ENCODE measurements at places on chromosomes 12 and 14.

DNA sequence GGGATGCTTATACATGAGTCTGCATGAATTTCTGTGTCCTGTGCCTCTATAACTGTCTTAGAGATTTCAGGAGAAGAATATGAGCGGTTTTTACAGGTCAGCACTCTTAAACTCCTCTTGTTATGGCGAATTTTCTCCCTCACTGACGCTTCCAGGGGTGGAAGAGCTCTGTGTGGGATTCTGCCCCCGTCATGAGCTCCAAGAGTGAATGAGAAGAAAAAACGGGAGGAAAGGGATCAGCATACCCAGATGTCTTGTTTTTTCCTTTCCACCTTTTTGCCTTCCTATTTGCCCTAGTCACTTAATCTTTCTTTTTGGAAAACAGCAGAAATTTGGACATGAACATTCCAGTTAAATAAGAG is 651 bp downstream of the PFKM start:
- DNase-seq, result no peak

DNA sequence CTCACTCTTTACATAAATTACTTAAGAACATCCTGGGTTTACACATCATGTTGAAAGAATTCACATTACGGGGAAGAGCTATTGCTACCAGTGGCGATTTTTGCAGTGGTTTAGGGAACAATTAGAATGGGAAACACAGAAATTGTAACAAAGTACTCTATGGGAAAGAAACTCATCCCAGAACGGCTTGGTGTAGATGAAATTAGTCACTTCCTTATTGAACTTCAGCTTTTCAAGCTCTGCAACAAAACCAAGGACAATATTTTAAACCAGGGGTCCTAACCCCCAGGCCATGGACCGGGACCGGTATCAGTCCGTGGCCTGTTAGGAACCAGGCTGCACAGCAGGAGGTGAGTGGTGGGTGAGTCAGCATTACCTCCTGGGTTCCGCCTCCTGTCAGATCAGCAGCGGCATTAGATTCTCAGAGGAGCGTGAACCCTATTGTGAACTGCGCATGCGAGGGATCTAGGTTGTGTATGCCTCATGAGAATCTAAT is 32.3 kb upstream of the FICD start:
- no peak for DNase-seq

DNA sequence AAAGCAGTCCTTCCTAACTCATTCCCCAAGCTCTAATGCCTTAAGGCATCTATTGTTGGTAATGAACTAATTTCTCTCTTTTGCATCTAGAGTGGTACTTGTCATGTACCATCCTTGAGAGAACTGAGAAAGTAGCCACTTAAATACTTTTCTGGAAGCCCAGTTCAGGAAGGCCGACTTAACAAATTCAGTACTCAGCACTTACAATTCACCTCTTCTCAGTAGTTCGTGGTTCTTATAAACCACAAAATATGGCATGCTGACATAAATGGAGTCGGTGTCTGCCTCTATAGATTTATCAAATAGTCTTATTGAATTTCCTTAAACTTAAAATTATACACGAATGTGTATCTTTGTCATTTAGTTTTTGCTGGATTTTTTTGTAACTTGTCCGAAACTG is 9.4 kb upstream of the COCH start:
- no peak for DNase-seq

DNA sequence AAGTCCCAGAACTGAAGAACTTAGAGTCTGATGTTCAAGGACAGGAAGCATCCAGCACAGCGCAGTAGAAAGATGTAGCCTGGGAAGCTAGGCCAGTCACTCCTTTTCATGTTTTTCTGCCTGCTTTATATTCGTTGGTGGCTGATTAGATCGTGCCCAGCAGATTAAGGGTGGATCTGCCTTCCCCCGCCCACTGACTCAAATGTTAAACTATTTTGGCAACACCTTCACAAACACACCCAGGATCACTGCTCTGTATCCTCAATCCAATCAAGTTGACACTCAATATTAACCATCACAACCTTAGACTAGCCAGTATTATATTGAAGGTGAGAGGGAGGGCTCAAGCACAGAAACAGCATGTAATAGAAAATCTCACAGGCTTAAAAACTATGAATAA is 222.9 kb downstream of the C12orf50 start:
- no peak for DNase-seq

DNA sequence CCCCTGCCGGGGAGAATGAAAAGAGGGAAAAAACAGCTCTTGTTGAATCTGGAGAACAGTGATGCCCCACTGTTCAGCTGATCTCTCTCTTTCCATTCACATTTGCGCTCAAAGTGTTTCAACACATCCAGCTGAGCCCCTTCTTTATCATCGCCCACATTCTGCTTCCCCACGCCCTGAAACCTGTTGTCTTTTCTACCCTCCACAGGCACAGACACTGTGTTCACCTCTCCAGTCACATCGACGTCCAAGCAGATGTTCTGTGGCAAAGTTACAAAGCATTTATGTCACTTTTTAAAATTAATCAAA is 338.7 kb downstream of the EGLN3 start:
- no peak for DNase-seq

GRCh38 chr12:3990501-3991280 is 117.5 kb upstream of the PARP11 start:
- no peak for DNase-seq

DNA sequence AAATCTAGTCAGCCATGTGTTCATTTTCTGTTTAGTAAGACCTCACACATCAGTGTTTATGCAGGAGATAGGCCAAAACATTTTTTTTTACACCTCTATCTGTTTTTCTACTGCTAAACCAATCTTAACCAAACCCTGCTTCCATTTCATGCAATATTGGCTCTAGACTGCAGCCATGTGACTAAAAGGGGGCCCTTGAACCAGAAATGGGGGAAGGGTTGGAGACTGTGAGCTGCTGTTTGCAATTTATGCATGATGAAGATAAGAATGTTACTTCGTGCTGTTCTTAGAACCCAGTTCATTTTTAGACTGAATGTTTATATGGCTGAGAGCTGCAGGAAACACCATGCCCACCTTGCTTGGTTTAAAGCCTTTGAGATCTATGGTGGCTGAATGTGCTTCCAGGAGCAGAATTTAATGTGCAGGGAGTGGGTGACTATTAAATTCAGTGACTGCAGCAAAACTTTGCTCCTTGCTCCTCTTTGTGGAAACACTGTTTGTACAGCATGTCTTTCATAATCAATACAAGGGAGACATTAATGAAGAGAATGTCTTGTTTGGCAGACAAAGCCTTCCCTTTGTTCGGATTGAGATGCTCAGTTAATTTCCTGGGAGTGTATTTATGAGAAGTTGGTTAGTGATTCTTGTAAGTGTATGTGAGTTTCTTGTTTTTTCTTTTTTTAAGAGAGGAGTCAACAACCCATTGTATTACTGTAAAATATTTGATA is 53.6 kb downstream of the CHST11 start:
- no peak for DNase-seq

DNA sequence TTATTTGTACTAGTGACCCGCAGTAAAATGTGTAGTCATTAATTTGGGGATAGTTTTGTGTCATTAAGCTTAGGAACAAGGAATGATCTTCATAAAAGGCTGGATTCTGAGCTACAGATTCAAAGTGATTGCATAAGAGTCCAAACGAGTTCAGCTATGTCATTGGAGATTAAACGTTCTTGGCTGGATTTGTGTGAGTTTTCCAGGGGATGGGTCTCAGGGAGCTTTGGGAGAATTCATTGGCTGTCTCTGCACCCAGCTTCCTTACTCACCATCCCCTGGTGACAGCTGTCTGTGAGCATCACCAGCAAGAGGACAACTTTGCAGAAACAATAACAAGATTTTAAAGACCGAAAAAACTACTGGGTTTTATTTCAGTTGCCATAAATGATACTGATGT is 130.4 kb downstream of the DAAM1 start:
- no peak for DNase-seq

DNA sequence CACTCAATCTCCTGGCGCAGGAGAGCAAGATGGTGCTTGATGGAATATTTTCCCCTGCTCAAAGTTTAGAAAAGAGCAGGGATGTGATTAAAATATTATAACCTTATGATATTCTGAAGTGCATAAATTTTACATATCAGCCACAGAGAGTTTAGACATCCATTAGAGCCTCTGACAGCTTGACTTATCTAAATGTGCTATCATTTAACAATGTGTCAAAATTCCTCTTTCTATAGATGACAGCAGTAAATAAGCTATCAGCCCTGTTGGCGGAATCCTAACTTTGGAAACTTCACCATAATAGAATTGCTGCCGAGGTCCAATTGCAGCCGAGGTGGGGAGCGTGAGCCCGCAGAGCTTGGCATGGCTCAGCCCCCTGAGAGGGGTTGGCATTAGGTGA is 117.7 kb upstream of the MYL2 start:
- DNase-seq, result no peak

DNA sequence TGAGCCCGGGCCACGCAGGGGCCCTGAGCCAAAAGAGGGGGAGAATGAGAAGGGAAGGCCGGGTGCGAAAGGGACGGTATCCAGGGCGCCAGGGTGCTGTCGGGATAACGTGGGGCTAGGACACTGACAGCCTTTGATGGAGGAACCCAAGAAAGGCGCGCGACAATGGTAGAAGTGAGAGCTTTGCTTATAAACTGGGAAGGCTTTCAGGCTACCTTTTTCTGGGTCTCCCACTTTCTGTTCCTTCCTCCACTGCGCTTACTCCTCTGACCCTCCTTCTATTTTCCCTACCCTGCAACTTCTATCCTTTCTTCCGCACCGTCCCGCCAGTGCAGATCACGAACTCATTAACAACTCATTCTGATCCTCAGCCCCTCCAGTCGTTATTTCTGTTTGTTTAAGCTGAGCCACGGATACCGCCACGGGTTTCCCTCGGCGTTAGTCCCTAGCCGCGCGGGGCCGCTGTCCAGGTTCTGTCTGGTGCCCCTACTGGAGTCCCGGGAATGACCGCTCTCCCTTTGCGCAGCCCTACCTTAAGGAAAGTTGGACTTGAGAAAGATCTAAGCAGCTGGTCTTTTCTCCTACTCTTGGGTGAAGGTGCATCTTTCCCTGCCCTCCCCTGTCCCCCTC is 3.0 kb downstream of the SSTR1 start:
- peak; percentile 18 for DNase-seq

GRCh38 chr12:29869946-29870345 is 86.2 kb upstream of the TMTC1 start:
- no peak for DNase-seq

- no peak for DNase-seq
Observed at GRCh38 chr14:94045101-94045500, 19.0 kb downstream of the OTUB2 start.

- DNase-seq, result no peak
Observed at GRCh38 chr12:27105746-27106536, 23.6 kb upstream of the C12orf71 start.

GRCh38 chr12:108270849-108271143 is 68.3 kb downstream of the CMKLR1 start:
- no peak for DNase-seq

DNA sequence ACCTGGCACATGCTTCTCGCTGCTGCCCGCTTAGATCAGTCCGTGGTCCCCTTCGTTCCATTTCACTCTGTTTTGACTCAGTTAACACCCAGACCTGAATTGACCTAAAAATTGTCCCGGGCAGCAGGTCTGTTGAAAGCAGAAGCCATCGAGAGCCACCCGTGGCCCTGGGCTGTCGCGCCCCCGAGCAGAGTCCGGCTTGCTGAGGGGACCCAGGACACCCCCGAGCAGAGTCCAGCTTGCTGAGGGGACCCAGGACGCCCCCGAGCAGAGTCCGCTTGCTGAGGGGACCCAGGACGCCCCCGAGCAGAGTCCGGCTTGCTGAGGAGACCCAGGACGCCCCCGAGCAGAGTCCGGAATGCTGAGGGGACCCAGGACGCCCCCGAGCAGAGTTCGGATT is 50.2 kb upstream of the GALNT9 start:
- DNase-seq, result no peak

Measured in GM13976 (cell line).